ENCODE measurements at places on chromosomes 1 and 21. TPM values are rescaled to one million over a fixed set of nuclear protein-coding genes. Genes with fewer than 3 reads are reported as not detected.
A peak's percentile ranks its signal among the peaks of the same experiment; 100 is the strongest.

Gene RHD
- total RNA-seq = not detected

Gene TOR1AIP2
- 39.6 TPM for total RNA-seq

Gene ADAMTSL4
- total RNA-seq = 2.9 TPM

Gene SAMSN1
- total RNA-seq = 74.5 TPM

DNA sequence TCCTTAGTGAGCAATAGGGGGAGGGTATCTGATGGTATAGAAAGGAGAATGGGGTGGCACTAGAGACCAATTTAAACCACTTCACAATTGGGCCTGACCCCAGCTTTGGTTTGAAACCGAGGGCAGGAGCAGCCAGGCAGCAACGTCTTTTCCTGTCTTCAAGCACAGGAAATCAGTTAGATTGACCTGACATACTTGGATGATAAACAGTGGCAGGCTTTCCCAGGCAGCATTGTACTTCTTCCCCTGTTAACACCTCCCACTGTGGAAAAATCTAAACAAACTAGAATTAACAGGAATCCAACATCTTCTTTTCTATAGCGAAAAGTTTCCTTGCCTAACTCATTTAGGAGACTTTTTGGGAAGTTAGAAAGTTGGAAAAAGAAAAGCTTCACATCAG, 40.6 kb downstream of the SELL start:
- no peak for DNase-seq

GRCh38 chr1:24351918-24352627, 32.9 kb downstream of the GRHL3 start:
- peak; percentile 82 for DNase-seq

DNA sequence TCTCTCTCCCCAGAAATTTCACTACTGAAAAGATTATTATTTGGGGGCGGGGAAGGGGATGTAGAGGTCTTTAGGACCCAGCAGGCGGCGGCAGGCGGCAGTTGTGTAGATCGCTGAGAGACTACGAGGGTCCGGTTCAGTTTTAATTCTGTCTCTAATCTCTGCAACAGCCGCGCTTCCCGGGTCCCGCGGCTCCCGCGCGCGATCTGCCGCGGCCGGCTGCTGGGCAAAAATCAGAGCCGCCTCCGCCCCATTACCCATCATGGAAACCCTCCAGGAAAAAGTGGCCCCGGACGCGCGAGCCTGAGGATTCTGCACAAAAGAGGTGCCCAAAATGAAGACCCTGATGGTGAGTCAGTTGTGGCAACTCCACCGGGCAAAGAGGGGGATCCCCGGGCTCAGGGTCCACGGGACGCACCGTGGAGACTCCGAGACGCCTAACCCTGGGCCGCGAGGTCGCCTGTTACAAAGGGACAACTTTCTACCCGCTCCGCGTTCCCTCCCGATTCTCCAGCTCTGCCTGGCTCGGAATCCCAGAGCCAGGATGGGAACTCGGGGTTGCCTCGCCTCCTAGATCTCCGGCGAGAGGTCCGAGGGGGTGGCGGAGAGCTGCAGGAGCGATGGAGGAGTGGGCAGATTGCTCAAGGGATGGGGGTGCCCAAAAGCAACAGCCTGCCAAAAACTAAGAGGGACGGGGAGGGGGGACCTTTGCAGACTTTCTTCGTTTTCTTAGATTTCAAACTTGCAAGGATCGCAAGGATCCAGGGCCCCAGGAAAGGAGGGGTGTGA, at the start of gene ST6GALNAC5:
Gene ST6GALNAC5 (plus strand): TSS at position 139 of the 789 bp plus-strand sequence.
- DNase-seq = no peak

DNA sequence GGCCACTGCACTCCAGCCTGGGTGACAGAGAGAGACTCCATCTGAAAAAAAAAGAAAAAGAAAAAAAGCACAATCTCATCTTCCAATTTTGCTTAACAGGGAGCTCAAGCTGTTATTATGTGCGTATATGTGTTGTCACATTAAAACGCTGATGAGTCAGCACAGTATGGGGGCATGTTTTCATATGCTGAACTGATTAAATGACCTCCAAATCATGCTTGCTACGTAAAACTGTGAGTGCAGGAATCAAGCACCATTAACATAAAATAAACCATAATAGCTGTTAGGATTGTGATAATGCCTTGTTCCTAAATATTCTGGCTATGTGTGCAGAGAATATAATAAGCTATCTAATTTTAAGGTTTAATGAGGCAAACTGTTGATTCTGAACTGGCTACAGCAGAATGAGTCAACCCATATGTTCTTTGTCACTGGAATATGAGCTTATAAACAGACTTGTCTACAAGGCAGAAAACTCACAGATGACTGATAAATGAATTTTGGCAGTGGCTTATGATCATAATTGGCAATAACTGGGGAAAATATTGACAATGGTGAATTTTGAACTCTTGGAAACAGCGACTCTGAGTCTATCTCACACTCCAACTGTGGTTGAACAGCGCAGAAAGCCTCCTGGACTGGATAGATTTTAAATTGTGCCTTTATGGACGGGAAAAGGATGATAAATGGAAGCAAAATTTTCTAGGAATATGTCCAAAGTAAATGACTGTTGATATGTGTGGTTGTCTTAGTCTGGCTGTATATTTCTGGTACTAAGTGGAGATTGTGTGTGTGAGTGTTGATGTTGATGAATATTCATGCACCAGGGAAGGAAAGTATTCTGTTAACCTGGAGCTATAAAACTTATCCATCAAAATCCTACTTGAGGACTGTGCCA, 75.5 kb downstream of the VCAM1 start:
- DNase-seq = no peak

DNA sequence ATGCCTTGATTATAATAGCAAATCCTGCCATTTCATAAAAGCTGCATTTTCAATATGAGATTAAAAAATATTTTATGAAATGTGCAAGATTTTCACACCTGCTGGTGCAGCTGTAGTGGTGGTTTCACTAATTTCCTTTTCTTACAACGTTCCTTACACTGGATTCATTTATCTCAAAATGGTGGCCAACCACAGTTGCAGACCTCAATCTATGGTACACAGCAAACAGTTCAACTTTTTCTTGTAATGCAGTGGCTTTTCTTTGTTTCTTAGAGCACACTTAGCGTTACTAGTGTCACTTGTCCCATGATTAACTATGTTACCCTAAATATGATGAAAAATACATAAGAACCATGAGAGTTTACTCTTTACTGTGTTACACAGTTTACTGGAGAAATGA, 32.7 kb downstream of the FCER1A start:
- DNase-seq = no peak

Data from activated naive CD4-positive, alpha-beta T cell treated with anti-CD3 and anti-CD28 coated beads, Interleukin-2, amount 50 U/mL, for 72 hours (primary cell).